ENCODE measurements at places on chromosomes 5 and 9.

GRCh38 chr5:148042881-148043280 is 20.9 kb upstream of the SPINK5 start:
- no peak for DNase-seq

DNA sequence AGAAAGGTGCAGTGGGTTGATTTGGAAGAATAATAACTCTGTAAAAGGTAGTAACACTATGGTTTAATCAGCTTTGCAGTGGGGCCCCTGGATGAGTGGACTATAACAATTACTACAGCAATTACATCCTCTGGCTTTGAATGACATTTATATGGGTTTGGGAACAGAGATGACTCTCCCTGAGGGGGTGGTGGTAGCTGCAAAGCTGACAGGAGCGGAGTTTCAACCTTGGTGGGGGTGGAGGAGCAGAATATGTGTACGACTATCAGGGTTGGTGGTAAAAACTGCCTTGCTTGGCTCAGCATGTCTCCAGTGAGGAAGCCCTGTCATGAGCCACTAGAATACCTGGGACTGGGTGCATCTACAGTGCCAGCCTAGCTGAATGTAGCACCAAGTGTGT is 28.3 kb upstream of the NR3C1 start:
- DNase-seq, result no peak

DNA sequence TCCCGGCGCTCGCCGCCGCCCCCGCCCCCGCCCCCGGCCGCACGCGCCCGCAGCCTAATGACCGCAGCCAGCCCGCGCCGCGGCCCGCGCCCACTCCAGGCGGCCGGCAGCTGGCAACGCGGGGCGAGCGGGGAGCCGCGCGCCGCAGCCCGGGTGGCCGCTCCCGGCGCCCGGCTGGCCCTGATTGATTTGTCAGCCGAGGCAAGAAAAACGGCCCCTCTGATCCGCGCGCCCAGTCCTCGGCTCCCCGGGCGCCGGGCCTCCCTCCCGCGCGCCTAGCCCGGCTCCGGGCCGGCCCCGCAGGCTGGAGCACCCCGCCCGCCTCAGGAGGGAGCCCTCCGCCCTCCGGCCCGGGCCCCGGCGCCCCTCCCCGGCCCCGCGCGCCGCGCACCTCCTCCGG is 11.9 kb upstream of the LHX2 start:
- no peak for DNase-seq

DNA sequence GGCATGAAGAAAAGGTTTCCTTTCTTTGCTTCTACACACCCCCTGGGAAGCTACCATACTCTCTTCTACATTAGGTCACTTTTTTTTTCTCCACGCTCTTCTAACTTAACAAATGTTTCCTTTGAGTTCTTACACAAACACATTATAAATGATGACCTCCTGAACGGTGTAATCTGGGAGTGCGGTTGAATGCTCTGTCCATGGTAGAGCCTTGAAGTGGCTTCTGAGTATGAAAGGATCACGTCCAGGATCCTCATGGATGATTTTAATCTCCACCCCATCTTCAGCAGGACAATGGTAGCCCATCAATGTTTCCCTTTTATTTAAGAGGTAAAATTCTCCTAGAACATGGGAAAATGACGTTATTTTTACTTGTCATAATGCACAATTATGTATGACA is 587.3 kb downstream of the SEMA5A start:
- DNase-seq, result no peak

DNA sequence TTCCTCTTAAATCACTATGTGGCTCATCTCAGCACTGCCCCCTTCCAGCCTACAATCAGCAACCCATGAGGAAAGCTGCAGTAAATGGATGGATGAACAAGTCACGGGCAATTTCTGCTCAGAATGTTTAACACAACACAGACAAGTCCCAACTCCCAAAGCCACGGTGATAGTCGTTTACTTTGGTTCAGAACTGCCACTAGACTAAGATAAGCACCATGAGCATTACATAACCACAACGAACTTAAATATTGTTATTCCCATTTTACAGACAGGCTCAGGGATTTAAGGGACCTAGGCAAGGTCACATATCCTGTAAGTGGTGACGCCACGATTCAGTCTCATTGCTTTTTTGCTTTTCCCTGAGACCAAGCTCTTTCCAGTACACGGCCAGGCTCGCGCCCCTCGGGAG is 2.0 kb upstream of the SMIM27 start:
- DNase-seq, result no peak

GRCh38 chr9:118962426-118962825 is 406.8 kb downstream of the BRINP1 start:
- no peak for DNase-seq

DNA sequence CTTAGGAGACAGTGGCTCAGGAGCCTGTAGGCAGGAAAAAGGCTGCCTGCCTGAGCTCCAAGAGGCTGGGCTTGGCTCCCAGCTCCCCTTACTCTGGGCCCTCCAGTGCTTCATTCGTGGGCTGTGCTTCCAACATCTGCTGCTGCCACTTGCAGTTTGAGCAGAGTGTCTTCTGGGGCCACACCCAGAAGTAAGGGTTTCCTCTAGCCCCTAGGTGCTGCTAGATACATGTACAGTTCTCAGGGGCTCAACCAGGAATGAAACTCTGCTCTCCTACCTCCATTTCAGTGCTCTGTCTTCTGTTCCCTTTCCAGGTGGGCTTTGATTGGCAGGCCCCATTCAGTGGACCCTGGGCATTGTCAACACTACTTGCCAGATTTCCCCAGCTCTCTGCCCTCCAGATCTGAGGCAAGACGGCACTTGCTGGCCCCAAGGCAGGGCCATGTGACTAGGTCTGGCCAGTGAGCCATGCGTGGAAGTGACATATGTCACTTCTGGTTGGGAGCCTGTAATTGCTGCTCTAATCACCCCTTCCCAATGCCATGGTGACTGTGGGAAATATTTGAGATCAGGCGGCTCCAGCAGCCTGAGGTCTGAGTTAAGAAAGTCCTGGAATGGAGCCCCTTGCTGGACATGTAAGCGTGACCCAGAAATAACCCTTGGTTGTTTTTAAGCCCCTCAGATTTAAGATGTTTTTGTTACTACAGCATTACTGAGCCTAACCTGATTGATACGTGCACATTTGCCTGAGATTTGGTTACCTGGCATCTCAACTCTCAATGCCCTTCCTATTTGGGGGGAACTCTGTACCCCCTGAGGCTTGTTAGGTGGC is 9.4 kb upstream of the BOD1 start:
- peak; percentile 50 for DNase-seq

- no peak for DNase-seq
Observed at GRCh38 chr5:18048449-18048848, 414.2 kb downstream of the TAF11L14 start.

- no peak for DNase-seq
Observed at GRCh38 chr5:119072496-119072895, 1.6 kb downstream of the DMXL1 start.

DNA sequence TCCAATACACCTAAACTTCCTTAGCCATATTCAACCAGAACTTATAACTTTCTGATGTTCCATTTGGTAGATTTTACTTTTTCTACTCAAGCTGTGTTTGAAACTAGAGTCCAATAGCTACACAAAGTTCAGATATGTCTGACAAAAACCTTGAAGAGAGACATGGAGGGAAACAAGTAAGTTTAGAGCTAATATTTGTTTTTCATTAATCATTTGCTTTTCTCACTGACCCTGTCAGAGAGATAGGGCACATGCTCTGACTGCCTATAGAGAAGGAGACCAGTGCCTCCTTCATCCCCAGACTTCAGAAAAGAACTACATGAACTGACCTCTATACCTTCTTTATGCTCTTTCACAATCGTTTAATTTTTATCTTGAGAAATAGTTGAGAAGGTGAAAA is 157.0 kb upstream of the PPP1R2B start:
- no peak for DNase-seq

DNA sequence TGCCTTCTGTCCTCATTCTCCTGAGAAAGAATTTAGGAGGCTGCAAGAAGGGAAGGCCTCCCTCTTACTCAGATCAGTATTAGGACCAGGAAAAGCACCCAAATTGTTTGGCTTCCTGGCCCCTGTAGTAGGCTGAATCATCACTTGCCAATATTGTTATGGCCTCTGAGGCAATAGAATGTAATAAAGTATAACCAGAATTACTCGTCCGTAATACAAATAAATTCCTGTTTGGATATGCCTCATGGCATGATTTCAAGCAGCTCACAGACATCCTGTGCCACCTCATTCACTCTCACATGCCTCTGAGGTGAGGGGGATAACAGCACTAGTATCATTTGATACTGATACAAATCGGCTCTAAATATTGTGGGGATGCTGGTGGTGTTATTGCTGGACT is 427.3 kb downstream of the ISL1 start:
- DNase-seq, result no peak

- DNase-seq, result no peak
Observed at GRCh38 chr5:100794218-100794617, 108.9 kb downstream of the ST8SIA4 start.

GRCh38 chr5:57659886-57660285 is 177.3 kb upstream of the ACTBL2 start:
- DNase-seq, result no peak

- DNase-seq, result no peak
Observed at GRCh38 chr9:86369810-86370209, 15.6 kb upstream of the TUT7 start.
